ENCODE measurements at places on chromosomes 5 and 9. TPM values are rescaled to one million over a fixed set of nuclear protein-coding genes. Genes with fewer than 3 reads are reported as not detected.

The KIF12 gene
- 2.4 TPM for total RNA-seq

The IL4 gene
- not detected for total RNA-seq

The FOXD1 gene
- 4.1 TPM for total RNA-seq

The GPX3 gene
- 147 TPM for total RNA-seq

The NMUR2 gene
- not detected for total RNA-seq

The FXN gene
- total RNA-seq, result 1.7 TPM

The BTNL3 gene
- total RNA-seq, result not detected

The DPYSL3 gene
- 4.0 TPM for total RNA-seq

The AGXT2 gene
- not detected for total RNA-seq

The GALNT12 gene
- total RNA-seq, result 3.6 TPM

The PCDHA5 gene
- total RNA-seq, result not detected

The TUSC1 gene
- total RNA-seq, result 23.0 TPM

The AK8 gene
- total RNA-seq, result 0.48 TPM

The INSL4 gene
- not detected for total RNA-seq

The TAF11L5 gene
- not detected for total RNA-seq

The SAXO1 gene
- not detected for total RNA-seq

The F12 gene
- 13.2 TPM for total RNA-seq

The KCNMB1 gene
- not detected for total RNA-seq

The SHOC1 gene
- total RNA-seq, result not detected

The AQP3 gene
- 18.3 TPM for total RNA-seq

The MBLAC2 gene
- total RNA-seq, result 3.8 TPM

The TRMT10B gene
- total RNA-seq, result 2.2 TPM

The ZDHHC12 gene
- 58.0 TPM for total RNA-seq

The SPATA31C1 gene
- total RNA-seq, result not detected

The LCN10 gene
- total RNA-seq, result not detected

The SLC6A7 gene
- total RNA-seq, result not detected

The TSSK1B gene
- 0.21 TPM for total RNA-seq

The ARL10 gene
- 10.7 TPM for total RNA-seq
